Kidney epithelial cell (primary cell): ENCODE measurements at places on chromosomes 2 and 18.

GRCh38 chr2:24821433-24821891, 28.2 kb downstream of the CENPO start:
- DNase-seq = no peak

DNA sequence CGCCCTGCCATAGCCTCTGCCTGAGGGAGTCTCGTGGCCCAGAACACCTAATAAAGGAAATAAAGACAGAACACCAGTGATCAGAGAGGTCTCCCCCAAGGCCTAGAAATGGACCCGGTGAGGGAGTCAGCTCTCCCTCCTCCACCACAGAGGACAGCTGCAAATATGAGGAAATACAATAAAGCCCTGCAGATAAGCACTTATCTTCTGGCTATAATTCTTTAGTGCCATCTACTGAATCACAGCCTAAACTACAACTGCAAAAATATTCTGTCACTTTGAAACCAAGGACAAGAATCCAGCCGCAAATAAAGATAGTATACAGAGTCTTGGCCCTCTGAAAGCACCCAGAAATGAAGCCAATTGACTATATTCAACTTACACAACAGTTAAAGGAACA, 42.4 kb upstream of the TACR1 start:
- no peak for DNase-seq

DNA sequence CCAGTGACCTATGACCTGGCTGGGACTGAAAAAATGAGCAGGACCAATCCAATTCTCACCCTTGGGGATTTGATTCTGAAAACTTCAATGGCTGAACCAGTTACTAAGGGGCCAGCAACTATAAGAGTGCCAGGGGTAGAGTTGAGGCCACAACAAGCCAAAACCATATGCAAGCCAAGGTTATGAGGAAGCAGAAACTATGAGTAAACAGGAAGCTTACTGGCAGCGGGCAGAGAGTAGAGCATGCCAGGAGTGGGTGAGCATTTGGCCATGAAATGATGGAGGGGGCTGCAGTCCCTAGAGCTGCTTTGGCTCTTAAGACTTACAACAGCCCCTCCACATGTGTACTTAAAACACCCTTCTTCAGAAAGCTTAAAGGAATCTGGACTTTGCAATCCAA, 82.4 kb downstream of the RBMS1 start:
- no peak for DNase-seq

GRCh38 chr2:238493880-238494572, 67.3 kb downstream of the ASB1 start:
- no peak for DNase-seq

- no peak for DNase-seq
These were observed 8.1 kb upstream of the GAREM1 start for GRCh38 chr18:32478807-32479206.

- no peak for DNase-seq
These were observed 36.8 kb downstream of the COL4A4 start for GRCh38 chr2:227127201-227127600.

DNA sequence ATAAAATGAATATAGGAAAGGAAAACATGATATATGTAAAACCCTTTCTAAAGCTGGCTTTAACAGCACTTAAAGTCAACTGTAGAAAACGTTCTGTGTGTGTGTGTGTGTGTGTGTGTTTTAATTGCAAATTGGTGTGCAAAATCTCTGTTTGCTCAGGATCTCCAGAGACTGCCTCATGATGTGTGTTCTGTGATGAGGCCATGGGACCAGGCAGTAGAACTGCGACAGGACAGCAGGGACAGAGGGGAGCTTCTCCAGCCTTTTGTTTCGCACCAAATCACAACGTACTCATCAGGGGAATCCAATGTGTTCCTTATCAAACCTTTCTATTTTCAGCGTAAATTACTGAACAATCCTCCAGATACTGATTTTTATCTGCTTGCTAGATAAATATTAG, 66.7 kb downstream of the NXPH2 start:
- no peak for DNase-seq

DNA sequence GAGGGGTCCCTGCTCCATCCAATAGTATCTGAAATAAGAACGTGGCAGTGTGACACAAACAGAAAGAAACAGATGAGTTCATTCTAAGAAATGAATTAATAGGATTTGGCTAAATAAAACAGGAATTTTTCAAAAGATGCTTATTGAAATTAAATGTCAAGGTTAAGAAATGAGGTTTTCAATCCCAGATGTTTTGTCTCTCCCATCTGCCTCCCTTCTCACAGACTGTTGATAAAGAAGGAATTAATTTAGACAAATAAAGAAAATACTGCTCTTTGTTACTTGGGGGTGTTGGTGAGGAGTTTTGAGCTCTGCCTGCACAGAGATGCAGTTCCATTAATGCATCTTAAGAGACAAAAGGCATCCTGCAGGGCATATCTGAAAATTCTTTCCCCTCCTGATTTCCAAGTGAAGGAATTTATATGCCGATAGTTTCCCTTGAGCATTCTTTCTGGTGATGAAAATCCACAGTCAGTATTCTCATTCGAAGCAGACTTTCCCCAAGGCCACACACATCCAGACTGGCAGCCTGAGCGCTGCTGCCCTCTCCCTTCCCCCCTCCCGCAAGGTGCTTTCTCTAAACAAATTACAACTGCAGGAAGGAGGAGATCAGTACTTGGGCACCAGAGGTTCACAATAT, 385.4 kb upstream of the RND3 start:
- DNase-seq = no peak

DNA sequence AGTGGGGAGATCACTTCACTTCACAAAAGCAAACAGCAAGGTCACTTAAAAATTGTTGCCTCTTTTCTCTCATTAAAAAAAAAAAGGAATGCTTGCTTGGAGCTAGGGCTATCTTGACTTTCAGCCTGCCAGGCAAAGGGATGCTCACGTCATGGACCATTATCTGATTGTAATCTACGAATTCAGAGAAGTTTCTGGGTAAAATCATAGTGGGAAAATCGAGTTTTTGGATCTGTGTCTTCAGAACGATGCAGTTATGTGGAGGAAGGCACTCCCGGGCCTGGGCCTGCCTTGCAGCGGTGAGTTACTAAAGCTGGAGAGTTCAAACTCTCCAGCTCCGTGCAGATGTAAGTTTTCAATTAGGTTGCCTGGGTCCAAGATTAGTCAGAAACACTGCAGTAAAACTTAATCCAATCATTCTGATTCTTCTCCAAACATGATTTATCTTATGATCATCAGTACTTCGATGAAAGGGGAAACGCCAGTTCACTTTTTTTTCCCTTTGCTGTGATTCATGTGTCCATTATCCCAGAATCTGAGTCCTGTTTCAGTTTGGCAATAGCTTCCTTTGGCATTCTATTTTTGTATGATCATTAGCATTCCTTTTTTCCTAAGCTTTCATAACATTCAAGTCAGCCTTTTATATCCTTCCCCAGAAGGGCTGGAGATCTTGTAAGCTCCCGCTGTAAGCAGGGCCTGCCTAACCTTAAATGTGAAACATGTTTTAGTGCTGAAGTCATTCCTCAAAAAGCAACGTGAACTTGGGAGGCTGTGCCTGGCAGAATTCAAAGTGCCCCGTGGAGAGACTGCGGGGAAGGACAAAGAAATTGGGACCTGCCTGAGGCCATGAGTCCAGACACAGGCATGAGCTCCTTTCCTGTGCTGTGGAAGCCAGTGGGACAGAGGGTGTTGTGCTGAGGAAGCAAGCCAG, 119.3 kb upstream of the TWIST2 start:
- no peak for DNase-seq

GRCh38 chr2:213066443-213066743, 85.0 kb downstream of the IKZF2 start:
- no peak for DNase-seq

DNA sequence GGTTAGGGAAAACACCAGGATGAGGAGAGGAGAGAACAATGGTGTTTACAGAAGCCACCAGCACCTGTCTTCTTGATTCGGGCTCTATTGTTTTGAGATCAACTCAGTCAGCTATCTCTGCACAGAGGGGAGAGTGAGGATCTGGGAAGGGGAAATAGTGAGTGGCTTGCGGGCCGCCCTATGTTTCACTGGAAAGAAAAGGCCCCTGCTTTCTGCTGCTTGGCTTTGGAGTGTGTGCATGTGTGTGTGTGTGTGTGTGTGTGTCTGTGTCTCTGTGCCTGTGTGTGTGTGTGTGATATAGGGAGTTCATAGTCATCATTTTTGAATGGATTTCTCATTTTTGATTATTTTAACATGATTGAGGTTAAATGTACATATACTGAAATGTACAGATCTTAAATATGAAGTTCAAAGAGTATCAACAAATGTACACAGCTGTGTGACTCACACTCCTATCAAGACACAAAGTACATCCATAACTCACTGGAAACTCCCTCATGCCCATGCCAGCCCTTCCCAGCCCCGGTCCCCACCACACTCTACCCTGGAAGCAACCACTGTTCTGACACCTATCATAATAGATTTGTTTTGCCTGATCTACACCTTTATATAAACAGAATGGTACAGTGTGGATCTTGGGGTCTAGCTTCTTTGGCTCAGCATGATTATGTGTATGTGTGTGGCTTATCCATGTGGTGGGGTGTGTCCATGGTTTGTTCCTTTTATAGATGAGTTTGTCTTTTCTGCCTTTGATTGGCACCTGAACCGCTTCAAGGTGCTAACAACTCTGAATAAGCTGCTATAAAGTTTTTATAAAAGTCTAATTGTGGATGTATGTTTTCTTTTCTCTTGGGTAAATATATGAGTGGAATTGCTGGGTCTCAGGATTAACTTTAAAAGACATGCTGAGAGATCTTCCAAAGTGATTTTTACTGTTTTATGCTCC, 258.3 kb downstream of the SETBP1 start:
- no peak for DNase-seq

DNA sequence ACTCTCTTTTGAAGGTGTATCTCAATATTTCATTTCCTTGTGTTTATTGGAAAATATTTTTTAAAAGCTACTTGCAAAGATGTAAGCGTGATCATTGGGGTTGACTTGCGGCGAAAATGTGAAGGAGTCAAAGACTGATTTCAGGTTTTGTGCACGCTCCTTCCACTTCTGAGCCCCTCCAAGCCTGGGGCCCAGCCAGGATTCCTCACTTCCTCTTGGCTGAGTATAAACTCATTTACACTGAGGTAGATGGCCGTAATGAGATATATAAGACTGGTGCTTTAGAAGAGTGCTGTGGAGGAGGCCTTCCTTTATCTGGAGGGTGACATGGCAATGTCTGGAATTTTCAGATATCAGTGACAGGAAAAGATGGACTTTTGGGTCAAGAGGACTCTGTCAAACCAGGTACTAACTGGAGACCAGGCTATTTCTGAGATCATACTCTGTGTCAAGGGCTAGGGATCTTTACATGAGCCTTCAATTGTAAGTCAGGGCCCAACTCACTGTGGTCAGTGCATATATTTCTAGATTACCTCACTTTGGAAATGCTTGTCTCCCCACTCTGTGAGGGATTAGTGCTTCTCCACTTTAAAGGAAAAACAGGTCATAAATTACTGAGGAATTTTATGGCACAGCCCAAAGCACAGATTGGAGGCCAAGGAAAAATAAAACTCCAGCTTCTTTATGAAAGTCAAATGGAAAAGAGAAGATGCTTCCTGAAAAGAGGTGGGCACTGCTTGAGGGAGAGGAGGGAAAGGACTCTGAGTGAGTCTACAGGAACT, 22.8 kb downstream of the PRKCE start:
- DNase-seq = no peak

DNA sequence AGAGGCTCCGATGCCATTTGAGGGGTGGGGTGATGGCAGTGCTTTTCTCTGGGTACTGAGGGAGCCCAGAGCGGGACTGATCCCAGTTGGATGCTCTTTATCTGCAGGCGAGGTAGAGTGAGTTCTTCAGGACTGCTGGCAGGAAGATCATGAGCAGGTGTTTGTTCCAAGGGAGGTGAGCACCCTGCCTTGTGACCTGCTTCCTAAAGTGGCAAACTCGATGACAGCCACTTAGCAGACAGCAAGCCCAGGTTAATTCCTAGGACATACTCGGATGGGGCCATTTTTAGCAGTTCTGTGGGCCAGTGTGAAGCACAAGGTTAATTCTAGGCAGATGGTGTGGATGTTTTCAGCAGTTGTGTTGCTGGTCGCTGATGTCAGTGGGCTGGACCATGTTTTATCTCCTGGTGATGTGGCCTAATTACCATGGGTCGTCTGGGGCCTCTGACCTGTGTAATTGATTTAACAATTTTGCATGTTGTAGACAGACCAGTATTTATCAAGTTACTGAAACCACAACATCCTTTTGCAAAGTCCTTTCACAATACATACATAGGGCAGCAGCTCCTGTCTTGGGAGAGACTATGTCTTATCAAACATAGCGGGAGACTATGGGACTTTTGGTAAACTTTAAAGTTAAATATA, 4.9 kb downstream of the FKBP1B start:
- no peak for DNase-seq

DNA sequence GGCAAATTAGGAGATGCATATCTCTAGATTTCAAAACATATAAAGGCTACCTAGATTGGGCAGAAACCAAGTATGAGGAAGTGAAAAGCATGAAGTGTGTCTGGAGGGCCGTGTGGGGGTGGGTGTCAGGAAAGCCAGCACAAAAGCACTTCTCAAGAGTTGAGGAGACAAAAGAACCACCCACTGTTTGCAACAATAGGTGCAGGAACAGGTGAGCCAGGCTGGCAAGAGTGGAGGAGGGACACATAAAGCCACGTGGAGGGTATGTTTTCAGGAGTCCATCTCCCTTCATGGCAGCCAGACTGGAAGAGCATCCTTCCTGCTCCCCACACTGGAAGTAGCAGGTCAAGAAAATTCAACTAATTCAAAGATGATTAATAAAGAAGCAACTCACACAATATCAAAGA, 96.4 kb downstream of the CERS6 start:
- DNase-seq = no peak

DNA sequence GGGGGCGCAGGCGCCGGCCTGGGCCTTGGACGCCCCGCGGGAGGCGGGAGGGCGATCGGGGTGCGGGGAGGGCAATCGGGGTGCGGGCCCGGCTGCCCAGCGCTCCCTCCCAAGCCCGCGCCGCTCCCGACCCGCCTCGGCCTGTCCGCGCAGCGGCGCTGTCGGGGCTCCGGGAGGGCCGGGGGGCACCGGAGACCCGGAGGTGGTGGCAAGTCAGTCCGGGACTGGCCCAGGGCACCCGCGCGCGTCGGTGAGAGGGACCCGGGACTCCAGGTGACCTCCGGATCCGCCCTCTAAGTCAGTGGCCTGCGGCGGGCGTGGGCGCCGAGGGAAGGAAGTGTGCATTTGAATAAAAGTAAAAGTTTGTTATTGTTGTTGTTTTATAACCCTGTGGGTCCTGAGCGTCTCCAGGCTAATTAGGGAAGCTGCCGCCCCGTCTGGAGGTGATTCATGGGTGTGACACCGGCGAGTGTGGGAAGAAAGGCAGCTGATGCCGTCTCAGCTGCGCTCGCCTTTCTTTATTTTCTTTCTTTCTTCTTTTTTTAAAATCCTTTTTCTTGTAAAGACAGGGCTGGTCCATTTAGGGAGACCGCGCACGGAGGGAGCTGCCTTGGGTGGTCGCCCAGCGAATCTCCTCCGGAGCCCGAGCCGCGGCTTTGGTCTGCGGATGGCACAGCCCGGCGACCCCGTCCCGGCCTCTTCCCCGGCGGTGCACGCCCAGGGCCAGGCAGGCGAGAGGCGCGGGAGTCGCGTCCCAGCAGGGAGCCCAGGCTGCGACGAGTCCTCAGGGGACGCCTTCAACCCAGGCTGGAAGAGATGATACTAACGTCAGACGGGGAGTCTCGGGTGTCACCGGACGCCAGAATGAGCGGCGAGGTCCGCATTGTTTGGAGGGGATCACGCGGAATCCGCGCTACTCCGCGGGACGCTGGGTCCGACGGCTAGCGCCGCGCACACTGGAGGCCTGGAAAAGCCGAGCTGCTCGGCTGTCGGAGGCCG, 627 bp upstream of the CRACDL start:
- DNase-seq = no peak

- DNase-seq = no peak
These were observed 8.0 kb downstream of the MRPL33 start for GRCh38 chr2:27779417-27780055.
